Endodermal cell (in vitro differentiated cells): ENCODE measurements at places on chromosomes 5 and 9.

DNA sequence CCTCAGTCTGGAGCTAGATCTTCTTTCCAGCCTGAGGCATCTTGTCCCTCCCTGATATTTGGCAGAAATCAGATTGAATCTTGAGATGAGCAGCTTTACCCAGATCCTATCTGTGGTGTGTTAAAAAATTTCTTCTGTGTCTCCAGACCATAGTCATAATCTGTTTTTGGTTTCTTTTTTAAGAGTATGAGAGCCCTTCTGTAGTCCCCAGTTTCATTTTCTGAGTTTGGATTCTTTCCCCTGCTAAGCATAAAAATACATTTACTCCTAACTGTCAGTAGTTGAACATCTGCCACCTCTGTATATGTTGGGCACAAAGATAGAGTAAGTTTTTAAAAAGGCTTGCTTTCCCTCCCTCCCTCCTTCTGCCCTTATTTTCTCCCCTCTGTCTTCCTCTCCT lies 137.7 kb downstream of the CNTLN start:
- no peak for DNase-seq

DNA sequence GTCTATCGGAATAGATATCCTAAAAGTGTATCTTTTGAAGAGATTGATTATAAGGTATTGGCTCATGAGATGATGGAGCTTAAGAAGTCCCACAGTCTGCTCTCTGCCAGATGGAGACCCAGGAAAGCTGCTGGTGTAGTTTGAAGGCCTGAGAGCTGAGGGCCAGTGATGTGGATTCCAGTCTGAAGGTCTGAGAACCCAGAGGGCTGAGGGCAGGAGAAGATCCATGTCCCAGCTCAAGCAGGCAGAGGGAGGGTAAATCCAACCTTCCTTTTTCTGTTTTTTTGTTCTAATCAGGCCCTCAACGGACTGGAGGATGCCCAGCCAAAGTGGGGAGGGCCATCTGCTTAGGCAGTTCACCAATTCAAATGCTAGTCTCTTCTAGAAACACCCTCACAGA lies 11.0 kb upstream of the ABL1 start:
- DNase-seq, result peak; percentile 77

DNA sequence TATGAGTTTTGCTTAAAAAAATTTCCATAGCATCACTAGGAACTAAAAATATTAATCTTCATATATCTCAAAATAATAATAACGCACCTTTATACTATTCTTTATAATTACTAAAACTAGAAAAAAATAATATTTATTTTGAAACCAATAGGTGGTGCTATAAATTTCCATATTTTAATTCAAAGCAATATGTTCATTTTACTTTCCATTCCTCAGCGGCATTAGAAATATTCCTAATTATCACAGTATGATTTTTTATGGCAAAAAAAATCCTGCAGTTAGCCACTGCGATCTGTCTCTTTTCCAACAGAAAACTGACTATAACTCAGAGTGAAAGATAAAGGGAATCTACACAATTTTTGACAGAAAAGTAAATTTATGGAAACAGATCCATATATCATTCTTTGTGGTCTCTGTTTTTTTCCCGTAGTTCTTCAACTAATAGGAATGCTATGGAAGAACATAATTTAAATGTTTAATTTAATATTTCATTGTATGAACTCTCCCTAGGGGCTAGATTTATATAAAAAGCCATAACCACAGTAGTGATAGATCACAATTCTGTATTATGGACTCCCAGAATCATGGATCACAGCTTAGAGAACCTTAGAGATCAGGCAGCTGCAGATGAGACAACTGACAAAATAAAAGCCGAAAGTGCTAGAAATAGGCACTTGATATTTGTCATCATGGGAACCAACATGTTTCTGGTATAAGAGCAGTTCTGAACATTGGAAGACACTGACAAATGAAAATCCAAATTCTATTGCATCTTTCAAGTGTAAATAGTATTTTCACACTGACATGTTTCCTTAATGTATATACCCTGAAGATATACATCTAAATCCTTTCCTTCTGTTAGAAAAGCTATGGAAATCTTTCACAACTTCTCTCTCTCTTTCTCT lies 167.7 kb upstream of the MPDZ start:
- DNase-seq, result no peak

DNA sequence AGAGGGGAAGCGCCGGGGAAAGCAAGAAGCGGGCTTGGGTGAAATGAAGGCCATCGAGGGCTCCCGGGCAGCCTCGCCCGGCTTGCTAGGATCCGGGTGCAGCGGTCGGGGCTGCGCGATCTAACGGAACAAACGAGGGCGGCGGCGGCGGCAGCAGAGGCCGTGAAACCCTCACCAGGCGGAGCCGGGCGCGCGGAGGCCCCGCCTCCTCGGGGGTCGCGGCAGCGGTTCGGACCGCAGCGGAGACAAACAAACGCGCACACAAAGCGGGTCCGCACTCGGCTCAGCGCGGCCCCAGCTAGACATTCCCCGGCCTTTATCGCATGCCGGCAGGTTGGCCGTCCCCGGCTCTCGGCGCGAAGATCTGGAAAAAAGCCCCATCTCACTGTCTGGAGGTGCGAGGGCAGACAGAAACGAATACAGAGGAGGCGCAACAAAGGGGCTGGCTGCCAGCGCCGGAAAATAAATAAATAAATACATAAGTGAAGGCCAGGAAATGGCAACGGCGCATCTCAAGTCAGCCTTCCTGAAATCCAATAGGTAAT lies 10.5 kb upstream of the TRIM36 start:
- peak; percentile 85 for DNase-seq

GRCh38 chr5:98333921-98334320 lies 439.5 kb upstream of the RGMB start:
- DNase-seq, result no peak
